Smooth muscle cell of the brain vasculature (primary cell): ENCODE measurements at places on chromosomes 3 and 15.

DNA sequence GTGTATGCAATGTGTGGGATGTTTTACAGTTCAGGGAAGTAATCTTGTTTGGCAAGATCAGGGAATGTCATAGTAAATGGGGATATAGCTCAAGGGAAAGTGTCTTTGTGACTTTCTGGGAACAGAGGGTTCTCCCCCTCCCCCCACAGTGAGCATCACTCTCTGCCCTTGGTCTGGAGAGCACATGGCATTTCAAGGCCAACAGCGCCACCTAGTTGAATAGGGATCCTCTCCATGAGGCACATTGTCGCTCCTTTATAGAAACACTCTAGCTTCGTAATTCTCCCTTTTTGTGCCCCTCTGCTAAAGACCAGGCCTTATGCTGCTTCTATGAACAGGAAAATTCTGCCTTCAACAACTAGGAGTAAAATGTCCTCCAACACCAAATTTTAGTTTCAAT lies 37.1 kb upstream of the ARNT2 start:
- DNase-seq, result no peak

DNA sequence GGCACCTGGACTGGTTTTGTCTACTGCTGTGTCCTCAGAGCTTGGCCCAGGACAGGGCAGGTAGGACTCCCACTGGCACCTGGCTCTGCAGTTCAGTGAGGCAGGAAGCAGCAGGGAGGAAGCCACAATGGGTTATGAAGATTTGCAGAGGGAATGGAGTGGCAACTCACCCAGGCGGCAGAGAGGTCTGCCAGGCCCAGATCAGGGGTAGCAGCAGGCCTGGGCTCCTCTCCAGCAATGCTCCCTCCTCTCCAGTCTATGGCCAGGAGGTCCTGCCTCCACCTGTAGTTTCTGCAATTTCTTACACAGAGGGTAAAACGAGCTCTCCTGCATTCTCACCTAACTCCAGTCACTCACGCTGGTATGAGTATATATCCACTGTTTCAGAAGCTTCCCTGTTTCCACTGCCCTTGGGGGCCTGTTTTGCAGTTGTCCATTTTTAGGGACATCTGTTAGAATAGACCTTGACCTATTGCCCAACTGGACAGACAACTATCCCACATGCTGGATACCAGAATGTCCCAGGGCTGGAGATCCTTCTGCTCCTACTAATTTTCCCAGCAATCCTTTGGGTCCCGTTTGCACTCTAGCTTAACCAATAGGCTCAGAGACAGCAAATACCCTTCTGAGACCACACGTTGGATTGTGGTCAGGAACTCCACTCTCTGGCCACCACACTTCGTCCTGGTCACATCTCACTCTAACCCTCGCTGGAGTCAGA lies 35.2 kb downstream of the HMCES start:
- DNase-seq, result no peak

GRCh38 chr15:75058127-75058905 lies 34.9 kb downstream of the PPCDC start:
- DNase-seq, result no peak

DNA sequence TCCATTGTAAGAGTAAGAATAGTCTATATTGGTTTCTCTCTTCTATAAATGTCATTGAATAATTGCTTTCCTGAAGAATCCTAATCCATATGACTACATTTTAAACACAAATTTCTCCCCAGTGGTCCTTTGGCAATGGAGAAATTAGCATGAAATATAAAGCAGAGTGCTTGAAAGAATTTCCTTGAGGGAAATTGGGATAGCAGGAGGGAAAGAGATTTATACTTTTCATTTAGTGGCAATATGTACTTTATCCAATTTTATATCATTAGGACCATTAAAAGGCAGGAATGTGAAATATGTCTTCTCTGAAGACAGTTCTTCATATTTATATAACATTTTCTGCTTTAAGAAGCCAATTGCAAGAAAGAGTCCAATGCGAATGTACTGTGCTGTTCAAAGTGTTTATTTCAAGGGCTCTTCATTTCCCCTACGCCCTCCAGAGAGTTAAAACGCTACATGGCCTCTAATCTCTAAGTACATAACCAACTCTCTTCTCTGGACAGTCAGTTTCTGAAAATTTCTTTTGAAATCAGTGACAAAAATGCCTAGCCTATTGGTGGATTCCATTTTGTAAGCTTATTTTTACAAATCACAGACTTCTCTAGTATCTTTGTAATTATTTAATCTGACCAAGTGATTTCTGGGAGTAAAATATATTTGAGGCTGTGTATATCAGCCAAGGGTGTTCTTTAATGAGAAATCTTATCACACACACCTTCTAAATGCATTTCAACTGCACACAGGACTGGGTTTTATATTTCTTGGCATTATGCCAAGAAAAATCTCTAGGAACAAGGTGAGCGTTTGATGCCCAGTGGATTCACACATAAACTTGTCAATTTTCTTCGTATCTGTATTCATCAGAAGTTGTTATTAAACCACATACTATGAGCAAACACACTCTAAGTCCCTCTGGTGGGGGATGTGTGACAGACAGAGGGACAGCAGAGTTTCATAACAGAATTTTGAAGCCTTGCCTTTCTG lies 51.2 kb downstream of the KCNAB1 start:
- DNase-seq, result no peak

DNA sequence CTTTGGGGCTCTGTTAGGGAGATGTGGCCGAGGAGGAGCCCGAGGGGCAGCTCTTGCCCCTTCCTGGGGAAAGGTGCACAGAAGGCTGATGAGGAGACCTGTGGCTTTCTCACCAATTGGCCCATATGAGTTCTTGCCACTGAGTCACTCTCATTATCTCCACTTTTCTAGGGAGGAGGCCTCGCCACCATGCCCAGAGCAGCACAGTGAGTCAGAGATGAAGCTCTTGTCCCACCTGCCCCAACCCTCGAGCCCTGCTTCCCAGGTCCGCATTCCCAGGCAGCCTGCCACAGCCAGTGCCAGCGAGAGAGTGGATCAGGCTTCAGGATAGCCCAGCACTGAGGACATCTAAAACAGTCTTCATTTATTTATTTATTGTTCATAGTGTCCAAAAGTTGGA lies 53.5 kb downstream of the AMOTL2 start:
- DNase-seq, result no peak

- no peak for DNase-seq
Observed at GRCh38 chr3:139559541-139559940, 20.0 kb upstream of the RBP1 start.

- DNase-seq, result no peak
Observed at GRCh38 chr3:143283432-143284128, 164.0 kb downstream of the CHST2 start.

DNA sequence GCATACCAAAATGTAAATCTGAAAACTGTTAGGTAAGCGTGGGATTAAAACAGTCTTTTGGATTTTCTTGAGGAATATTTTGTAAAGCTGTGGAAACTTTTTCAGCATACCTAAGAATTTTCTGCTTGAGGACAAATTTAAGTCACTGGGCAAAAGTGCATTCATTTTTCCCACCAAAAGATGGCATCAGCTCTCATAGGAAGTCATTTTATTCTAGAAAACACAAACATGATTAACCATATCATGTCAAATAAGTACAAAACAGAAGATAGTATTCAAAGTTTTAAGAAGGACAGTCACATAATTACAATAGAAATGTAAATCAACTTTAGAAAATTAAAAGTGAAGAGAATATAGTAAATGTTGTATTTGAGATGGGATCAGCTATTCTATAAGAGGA lies 63.5 kb downstream of the SLC49A4 start:
- peak; percentile 13 for DNase-seq

- DNase-seq, result no peak
Observed at GRCh38 chr15:91891788-91892345, 38.4 kb downstream of the SLCO3A1 start.
